Natural killer cell treated with Interleukin-12 subunit alpha and Interleukin-12 subunit beta and Interleukin-15 and Interleukin-18, amount 100 ng/mL, for 72 hours (primary cell): ENCODE measurements at places on chromosomes 1 and 21. TPM values are rescaled to one million over a fixed set of nuclear protein-coding genes. Genes with fewer than 3 reads are reported as not detected.

OR2G6 gene
- total RNA-seq: not detected

KCNA2 gene
- total RNA-seq: 0.92 TPM

- peak overlapping the region; percentile 5 for H3K27ac ChIP-seq
- peaks cover 57% of the 10 kb centered on the region for H3K4me1 ChIP-seq
- H3K4me3 ChIP-seq: no peak overlapping the region
- H3K36me3 ChIP-seq: peaks cover 41% of the 10 kb centered on the region
Observed at GRCh38 chr1:160658162-160658813, 11.4 kb upstream of the SLAMF1 start.

- no peak overlapping the region for H3K4me3 ChIP-seq
- H3K27me3 ChIP-seq: no peaks in the 10 kb centered on the region
- peaks cover 23% of the 10 kb centered on the region for H3K36me3 ChIP-seq
- no peaks in the 10 kb centered on the region for H3K4me1 ChIP-seq
Observed at GRCh38 chr1:53807916-53808315, 30.2 kb downstream of the NDC1 start.

PALMD gene
- total RNA-seq: not detected

GRCh38 chr1:6743189-6744101 is 41.8 kb upstream of the CAMTA1 start:
- peaks cover 18% of the 10 kb centered on the region for H3K27me3 ChIP-seq
- no peaks in the 10 kb centered on the region for H3K36me3 ChIP-seq
- H3K4me1 ChIP-seq: peaks cover 12% of the 10 kb centered on the region
- peak overlapping the region; percentile 13 for H3K4me3 ChIP-seq
- H3K27ac ChIP-seq: no peak overlapping the region
- DNase-seq: no peak

GRCh38 chr1:109151146-109151990 is 37.5 kb downstream of the ELAPOR1 start:
- H3K27me3 ChIP-seq: no peaks in the 10 kb centered on the region
- no peaks in the 10 kb centered on the region for H3K4me1 ChIP-seq
- H3K4me3 ChIP-seq: no peak overlapping the region

GRCh38 chr1:117150316-117150715 is 28.8 kb upstream of the TRIM45 start:
- no peaks in the 10 kb centered on the region for H3K36me3 ChIP-seq
- peaks cover 24% of the 10 kb centered on the region for H3K27me3 ChIP-seq

ERG gene
- total RNA-seq: not detected

DNA sequence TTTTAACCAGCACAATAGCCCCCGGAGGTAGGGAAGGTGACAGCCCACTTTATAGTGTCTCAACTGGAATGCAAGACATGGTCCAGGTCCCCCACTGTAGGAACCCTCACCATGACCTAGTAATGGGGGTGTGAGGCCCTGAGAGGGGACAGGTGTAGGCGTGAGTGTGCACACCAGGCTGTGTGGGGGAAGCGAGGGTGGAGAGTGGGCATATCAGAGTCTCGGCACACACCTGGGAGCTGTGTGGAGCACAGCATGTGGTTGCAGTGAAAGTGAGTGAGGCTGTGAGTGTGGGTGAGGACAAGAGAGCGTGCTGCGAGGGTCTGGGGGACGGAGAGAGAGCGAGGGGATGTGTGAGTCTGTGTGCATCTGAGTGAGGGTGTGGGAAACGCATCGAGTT is 17.1 kb upstream of the RSPO1 start:
- no peaks in the 10 kb centered on the region for H3K36me3 ChIP-seq
- H3K27ac ChIP-seq: no peak overlapping the region
- DNase-seq: no peak
- no peaks in the 10 kb centered on the region for H3K4me1 ChIP-seq

DNA sequence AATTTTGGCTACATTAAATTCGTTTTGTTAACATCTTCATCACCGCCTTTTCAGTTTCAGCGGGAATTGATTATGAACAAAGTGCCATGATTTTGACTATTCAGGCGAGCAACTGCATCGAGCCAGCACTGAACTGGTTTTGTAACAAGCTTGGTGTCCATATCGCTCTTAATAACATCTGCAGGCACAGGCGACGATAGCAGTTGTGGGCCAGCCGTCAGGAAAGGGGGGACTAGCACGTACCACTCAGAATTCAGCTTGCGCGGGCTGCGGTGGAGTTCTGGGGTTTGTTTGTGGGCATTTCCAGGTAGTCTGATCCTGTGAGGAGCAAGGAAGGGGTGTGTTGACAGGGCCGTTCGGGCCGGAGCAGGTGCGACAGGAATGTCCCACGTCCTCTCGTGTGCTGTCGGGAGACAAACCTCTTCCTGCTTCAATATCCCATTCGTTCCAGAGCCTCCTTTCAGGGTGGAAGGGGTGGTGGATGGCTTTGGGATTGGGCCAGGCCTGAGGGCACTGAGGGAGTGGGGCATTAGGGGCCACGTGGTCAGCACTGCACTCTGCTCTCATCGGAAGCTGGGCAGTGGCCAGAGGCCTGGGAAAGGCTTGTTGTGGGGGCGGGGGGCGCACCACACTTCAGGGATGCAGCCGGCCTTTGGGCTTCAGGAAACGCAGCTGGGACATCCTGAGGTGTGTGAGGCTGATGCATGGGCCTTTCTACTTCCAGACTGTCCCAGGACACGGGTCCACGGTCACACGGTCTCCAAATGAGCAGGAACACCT is 39.1 kb downstream of the SKI start:
- H3K4me3 ChIP-seq: no peak overlapping the region
- peaks cover 24% of the 10 kb centered on the region for H3K4me1 ChIP-seq
- DNase-seq: peak; percentile 50
- no peaks in the 10 kb centered on the region for H3K27me3 ChIP-seq
- H3K27ac ChIP-seq: no peak overlapping the region
- H3K36me3 ChIP-seq: no peaks in the 10 kb centered on the region
